ENCODE measurements at places on chromosomes 5 and 9.

GRCh38 chr5:178786417-178786816 is 56.0 kb upstream of the ZNF354A start:
- DNase-seq = no peak

DNA sequence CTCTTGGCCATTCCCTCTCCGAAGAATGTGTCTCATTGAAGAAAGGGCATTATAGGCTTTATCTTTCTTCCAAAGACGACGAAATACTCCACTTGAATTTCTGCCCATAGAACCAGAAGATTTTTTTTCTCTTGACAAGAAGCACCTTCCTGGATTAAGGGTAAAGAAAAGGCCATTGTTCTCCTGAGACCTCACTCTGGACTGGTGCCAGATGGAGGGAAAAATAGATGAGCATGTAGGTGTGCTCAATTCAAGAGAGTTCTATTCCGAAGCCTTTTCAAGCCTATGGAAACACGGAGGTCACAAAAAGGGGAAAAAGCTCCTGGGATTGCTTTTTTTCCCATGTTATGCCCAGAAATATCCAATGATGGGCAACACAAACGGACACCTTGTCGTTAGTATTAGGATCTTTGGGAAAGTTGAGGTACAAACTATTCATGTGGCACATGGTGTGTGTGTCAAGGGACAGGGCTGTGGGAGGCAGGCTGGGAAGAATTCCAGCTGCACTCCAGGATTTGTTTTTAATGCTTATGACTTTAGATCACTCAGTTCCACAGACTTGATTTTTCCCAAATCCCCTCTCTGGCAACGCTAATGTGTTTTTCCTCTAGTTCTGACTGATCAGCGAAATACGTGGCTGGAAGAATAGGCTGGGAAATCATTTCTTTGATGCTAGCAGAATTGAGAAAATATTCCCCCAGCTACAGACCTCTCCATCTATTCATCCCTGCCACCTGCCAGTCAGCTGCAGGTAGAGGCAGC is 89.9 kb downstream of the SIL1 start:
- peak; percentile 64 for DNase-seq

DNA sequence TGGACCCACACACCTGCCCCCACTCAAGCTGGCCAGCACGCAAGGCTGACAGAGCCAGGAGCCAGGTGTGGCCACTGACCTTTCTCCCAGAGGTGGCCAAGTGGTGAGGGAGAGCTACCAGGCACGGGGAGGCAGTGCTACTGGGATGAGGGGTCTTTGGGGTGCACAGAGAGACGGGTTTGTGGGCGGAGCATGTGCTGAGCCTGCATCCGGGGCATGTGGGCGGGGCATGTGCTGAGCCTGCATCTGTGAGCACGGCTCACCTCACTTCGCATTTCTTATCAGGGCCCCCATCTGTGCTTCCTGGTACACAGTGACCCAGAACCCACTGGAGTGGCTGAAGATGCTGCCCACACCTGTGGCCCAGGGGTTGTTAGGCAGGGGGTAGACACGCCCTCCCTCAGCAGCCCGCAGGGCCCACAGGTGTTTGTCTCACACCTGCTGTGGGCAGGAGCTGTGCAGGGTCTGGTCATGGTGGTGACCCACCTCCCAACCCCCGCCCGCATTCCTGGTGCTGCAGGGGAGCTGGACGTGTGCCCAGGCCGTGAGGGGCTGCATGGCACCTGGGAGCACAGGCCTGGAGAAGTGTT is 21.5 kb downstream of the CCDC187 start:
- DNase-seq = peak; percentile 76

GRCh38 chr5:40312205-40312604 is 367.5 kb upstream of the PTGER4 start:
- DNase-seq = no peak

- DNase-seq = peak; percentile 3
Observed at GRCh38 chr9:113570106-113570505, 106.6 kb downstream of the RGS3 start.

DNA sequence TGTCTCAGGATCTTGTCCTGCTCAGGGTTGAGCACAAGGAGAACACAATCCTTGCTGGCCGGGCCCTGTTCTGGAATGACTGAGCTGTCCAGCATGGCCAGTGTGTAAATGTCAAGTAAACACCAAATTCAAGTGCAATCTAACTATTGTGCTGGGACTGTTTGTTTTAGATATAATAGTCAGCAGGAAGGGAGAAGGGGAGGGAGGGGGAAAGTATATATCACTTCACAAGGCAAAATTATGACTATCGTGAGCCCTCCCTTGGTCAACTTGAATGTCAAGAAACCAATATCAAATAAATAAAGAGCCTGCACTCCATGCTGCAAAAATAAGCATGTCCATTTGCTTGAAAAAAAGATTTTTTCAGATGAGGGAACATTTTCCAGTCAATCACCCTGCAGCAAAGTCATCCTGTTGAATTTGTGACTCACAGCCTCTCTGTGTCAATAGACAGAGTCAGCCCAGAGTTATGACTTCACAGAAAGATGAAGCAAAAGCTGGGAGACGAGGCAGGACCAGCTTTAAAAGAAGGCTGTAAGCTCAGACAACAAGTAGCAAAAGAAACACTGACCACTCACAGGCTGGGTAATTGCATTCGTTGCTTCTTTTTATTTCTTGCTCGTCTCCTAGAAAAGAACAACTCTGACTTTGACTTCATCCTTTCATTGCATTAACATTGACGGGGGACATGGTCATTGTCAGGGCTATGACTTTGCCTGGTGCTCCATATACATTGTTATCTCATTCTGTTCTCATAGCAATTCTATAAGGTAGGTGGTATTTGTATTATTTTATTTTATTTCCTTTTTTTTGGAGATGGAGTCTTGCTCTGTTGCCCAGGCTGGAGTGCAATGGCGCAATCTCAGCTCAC is 15.3 kb upstream of the KLF4 start:
- peak; percentile 39 for DNase-seq

GRCh38 chr9:6924149-6924548 is 166.4 kb downstream of the KDM4C start:
- no peak for DNase-seq

DNA sequence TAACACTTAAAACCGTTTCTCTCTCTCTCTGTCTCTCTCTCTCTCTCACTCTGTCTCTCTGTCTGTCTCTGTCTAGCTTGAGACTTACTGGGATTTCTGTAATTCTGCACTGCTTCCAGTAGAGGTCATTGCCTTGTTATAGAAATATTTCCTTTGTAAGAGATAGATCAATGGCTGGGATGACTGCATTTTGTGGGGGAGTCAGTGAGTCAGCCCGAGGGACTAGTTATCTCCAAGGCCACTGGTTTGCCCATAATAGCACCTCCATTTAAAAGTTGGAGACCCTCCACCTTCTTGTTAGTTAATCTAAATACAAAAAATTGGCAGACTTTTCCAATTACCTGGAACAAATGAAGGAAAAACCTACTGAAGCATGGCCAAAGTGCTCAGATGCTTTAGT is 547.2 kb downstream of the LRRC70 start:
- no peak for DNase-seq

- DNase-seq = no peak
Observed at GRCh38 chr5:87164409-87164808, 103.3 kb upstream of the RASA1 start.

DNA sequence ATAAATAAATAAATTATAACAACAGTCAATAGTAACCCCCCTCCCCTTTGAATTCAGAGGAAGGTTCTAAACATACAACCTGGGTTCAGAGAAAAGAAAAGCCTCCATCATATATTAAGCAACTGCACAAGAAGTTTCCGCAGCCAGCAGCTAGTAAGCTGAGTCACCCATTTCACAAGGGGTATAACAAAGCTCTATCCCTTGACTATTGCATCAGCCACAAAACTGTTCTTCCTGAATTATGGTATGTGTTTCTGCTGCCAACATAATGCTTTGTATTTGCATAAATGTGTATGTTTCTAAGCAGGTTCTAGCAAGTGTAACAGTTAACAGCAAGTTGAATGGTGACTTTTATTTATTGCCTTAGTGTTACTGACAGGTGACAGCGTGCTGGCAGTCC is 6.8 kb upstream of the CEP120 start:
- DNase-seq = peak; percentile 21

DNA sequence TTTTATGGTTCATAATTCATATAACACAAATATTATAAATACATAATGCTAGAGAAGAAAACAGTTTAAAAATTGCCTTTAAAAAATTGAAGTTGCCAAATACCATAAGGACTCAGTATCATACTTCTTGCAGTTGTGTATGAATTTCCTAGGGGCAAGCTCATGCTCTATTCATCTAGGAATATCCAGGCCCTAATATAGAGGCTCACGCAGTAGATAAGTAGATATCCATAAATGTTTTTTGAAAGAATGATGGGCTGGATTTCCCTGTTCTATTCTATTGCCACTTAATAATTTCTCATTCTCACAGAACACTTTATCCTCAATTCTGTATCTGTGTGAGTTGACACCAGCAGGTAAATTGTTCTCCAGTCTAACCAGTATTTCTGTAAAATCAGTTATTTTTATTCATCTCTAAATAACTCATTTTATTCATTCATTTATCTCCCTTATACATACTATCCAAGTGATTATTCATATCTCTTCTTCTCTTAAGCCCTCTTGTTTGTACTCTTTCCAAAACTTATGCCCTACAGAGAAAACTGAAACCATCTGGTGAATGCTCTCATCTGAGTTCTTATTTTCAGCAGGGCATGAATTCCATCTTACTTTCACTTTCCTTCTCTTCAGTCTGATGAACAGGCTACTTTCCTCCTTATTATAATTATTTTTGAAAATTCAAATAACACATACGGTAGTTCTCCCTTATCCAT is 97.1 kb downstream of the SLC44A1 start:
- DNase-seq = no peak

DNA sequence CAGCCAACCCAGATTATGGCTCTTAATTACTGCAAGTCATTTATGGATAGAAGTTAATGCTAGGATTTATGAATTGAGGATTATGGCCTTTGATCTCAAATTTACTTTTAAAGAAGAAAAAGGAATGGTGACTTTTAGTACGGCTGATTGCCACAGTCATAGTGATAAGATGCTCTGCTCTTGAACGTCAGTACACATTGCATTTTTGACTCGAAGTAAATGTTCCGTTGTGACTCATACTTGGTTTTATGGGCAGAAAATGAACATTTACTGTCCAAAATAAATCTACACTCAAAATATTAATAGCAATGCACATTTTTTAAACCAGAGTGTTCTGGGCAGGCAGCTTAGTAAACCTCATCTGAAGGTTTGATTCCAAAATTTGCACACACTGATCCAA is 830 bp downstream of the ADAMTSL1 start:
- no peak for DNase-seq

DNA sequence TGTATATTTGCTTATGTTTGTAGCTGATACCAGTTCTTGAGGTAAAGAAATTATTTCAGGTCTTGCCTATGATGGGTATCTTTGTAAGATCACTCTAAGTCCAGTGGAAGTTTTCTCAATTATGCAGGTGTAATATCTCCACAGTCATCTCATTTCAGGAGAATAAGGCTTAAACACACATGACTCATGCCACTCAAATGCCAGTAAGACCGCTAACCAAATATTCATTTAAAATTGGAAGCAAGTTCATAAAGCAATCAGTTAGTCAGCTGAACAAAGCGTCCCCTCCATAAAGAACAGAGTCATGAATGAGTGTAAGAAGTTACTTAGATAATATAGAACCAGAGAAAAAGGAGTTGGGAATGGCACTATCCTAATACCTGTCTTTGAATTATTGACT is 248.7 kb downstream of the LURAP1L start:
- DNase-seq = no peak

DNA sequence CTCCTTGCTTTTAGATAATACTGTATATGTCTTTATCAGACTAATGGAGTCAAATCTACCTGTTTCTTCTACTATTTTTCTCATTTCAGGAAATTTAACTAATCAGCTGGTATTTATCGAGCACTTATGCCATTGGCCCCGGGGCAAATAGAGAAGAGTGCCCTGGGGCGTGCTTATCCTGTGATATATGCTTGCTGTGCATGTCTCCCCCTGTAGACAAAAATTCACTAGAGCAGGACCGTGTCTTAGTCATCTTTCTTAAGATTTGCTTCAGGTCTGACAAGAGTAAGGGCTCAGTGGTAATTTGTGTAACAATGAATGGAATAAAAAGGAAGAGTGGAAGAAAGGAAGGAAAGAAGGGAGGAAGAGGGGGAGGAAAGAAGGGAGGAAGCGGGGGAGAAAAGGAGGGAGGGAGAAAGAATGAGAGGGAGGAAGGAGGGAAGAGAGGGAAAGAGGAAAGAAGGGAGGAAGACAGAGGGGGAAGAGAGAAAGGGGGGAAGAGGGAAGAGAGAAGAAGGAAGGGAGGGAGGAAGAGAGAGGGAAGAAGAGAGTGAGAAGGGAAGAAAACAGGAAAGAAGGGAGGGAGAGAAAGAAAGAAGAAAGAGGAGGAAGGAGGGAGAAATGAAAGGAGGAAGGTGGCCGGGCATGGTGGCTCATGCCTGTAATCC is 295.7 kb upstream of the PANK3 start:
- DNase-seq = no peak
